ENCODE measurements at places on chromosomes 2 and 18. TPM values are rescaled to one million over a fixed set of nuclear protein-coding genes. Genes with fewer than 3 reads are reported as not detected.

DNA sequence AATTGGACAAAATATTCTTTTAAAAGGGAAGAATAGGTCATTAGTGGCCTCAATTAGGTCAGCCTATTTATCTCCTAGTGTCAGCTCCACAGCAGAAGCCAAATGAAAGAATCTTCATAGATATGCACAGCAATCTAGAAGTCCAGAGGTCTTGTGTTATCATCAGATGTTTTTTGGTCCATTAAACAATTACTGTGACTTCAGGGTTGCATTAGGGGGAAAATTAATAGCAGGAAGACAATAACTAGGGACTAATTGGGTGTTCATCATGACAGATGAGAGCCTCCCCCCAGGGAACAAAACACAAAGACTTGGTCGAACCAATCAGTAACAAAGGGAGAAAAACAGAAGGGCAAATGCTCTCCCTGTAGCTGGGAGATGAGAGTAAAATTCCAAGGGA, 264.7 kb downstream of the PTH2R start:
- no peak for DNase-seq

- no peak for DNase-seq
These were observed 3.9 kb downstream of the INPP5D start for GRCh38 chr2:233063976-233064411.

The SCN7A gene
- 21.9 TPM for total RNA-seq

- no peak for DNase-seq
These were observed 173.8 kb upstream of the BCL2L11 start for GRCh38 chr2:110946902-110947301.

The STAT4 gene
- total RNA-seq: 4.5 TPM

The CTAGE1 gene
- not detected for total RNA-seq

GRCh38 chr2:202375033-202375608, 1.0 kb upstream of the BMPR2 start:
- DNase-seq: peak; percentile 79

- no peak for DNase-seq
These were observed 44.5 kb downstream of the PKDCC start for GRCh38 chr2:42092084-42092996.

DNA sequence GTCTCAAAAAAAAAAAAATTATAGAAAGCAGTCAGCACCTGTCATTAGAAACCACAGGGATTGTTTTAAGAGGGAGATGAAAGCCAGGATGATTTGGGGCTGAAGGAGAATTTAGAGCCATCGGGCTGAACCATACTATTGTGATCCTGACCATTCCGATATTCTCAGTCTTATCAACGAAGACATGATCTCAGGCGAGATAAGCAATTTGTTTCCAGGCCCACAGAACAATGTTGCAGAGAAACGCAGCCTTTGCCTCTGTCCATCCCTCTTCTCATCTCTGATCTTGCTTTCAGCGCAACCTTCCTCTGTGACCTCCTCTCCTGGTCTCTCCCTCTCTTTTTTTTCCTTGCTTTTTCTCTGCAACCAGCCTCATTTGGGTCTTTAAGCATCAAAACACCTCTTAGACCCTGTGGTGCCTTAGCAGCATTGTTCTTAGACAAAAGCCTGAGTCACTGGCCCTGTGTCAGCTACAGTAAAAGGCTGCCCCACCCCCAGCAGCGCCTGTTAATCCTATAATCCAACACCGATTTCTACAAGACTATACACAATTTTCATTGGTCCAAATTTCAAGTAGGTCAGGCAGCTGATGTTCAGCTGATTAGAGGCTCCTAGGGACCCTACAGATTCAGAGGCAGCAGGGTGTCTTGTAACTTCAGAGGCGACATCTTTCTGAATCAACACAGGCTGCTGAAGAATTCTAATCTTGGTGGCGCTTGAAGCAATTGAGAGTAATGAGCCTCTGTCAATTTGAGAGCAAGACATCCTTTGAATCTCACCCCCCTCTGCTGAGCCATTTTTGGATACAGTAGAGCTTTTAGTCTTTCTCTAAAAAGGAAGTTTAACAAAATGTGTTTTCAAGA, 206.0 kb downstream of the NCK2 start:
- no peak for DNase-seq

DNA sequence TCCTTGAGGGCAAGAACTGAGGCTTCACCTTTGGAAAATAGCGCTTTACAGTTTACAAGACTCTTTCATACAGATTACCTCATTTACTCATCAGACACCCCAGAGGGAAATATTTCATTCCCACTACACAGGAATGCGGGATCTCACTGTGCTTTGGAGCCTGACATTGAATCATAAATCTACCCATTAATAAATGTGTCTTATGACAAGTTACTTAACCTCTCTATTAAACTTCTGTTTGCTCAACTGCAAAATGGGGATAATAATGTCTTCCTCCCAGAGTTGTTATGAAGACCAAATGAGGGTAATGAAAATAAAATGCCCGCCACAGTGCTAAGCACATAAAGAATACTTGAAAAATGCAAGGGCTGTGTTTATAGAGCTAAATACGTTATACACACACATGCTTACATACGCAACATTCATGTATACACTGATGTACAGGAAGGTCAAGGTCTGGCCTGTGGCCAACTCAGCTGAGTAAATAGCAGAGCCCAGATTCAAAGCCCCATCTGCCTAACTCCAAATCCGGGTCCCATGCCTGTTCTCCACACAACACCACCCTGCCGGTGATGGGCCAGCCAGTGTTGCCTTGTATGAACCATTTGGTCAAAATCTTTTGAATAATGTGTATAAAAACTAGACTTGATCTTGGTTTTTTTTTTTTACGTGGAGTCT, 77.8 kb upstream of the STPG4 start:
- DNase-seq: no peak

GRCh38 chr2:195482010-195482409, 175.0 kb upstream of the SLC39A10 start:
- no peak for DNase-seq

DNA sequence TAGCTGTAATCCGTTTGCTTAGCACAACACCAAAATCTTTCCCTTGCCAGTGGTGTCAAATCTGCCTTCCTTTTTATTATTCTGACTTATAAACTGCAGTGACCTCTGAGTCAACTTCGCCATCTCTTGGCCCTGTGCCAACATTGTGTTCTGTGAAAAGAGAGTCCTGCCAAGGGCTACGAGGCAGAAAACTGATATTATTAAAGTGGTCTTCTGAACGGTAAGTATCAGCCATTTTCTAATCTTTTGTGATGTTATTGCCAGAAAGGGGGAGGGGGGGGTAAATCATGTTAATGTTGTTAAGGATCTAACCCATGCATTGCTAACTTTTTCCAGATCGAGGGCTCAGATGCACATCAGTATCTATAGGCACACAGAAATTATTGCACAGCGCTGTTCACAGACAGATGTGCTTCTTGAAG, 121.5 kb upstream of the LTBP1 start:
- DNase-seq: peak; percentile 32

DNA sequence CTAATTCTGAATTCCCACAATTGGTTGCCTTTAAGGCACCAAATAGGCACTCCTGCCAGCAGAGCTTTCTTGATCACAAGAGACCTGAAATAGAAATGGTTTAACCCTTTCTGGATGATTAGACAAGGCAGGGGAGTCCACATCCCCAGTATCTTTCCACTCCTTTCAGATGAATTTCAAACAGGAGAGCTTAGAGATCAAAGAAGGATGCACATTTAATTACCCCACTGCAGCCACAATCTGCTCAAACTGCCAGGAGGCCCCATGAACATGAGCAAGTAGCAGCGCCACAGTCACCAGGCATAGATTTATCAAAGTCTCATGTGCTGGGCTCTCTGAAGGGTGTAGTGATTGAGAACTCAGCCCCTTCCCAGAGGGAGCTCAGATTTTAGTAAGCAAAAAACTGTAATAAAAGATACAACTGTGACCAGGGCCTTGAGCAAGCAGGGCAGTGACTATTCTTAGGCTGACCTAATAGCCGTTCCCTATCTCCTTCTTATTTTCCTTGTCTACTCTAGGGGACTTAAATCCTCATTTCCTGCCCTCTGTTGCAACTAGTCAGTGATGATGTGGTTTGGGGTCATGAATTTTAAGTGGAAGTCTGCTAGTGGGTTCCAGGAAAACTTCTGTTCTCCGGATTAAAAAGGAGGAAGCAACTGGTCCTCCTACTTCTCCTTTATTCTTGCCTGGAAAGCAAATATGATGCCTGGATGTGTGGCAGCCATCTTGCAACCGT, 53.7 kb downstream of the SLC4A3 start:
- DNase-seq: no peak

The AMER3 gene
- total RNA-seq: not detected
